ENCODE measurements at places on chromosomes 12 and 14.
A peak's percentile ranks its signal among the peaks of the same experiment; 100 is the strongest.

GRCh38 chr12:27824126-27824842 lies 44.2 kb upstream of the MANSC4 start:
- no peak for DNase-seq

- no peak for DNase-seq
These were observed 11.7 kb downstream of the BATF start for GRCh38 chr14:75533791-75534555.

GRCh38 chr14:98685725-98686124 lies 586.3 kb downstream of the BCL11B start:
- no peak for DNase-seq

GRCh38 chr14:34538871-34539406 lies 562 bp downstream of the EAPP start:
- no peak for DNase-seq

DNA sequence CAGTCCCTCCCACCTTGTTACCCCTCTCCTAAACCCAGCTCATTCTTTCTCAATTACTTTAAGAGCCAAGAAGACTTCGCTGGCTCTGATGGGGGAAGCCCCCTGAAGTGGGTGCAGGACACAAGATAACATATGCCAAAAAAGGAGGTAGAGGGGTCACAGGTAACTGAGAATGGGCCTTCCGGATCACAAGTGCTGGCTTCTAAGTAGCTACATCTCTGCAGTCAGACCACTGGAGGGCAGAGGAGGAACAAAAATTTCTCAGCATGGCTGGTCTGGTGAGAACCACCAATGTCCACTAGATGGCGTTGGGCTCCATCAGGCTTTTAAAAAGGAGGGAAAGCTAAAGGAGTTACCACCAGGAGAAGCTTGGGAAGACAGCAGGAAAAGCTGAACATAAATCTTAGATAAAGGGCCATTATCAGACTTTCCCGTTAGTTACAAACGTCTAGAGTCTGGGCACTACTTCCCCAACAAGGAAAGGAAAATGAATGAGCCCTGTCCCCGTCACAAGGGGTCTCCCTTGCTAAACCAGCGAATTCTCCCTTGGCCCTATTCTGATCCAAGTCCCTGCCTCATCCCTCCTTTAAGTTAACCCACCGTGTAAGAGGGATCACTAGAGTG lies 11.6 kb upstream of the CDH24 start:
- DNase-seq: peak; percentile 70

DNA sequence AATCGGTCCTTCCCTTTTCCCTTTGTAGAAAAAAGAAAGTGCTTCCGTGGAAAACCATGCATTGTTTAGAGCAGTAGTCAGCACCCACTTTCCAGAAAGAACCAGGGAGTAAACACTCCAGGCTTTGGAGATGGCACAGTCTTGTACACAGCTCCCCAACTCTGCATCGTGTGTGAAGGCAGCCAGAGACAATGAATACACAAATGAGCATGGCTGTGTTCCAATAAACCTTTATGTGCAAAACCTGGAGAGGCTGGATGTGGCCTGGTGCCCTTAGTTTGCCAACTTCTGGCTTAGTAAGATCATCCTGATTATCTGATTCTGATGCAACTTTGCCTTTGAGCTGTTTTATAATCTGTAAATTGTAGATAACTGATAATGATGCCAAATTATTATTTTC lies 463.4 kb upstream of the TMEM132C start:
- no peak for DNase-seq

GRCh38 chr14:101767618-101768362 lies 6.3 kb downstream of the PPP2R5C start:
- DNase-seq: no peak

DNA sequence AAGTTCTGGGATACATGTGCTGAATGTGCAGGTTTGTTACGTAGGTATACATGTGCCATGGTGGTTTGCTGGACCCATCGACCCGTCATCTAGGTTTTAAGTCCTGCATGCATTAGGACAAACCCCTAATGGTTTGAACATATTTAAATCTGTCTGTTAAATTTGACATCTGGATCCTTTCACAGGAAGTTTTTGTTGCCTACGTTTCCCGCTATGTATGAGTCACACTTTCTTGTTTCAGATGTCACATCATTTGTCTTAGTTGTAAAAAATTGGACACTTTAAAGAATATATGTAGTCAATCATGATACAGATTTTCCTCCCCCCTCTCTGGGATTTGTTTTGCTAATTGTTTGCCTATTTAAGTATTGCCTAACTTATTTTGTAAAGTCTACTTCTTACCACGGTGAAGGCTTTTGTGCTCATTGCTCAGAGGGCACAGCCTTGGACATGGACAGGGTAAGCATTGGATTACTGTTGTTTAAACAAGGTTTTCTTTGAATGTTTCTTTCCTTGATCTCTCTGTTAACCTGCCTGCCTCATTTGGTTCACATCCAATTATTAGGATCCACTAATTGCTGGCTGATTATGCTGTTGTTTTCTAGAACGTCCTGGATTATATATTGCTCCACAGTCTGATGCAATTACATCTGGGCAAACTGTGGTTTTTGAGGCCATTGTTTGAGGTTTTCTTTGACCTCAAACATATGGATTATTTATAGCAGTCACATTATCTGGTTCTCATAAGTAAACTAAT lies 1441.4 kb downstream of the AACS start:
- no peak for DNase-seq

DNA sequence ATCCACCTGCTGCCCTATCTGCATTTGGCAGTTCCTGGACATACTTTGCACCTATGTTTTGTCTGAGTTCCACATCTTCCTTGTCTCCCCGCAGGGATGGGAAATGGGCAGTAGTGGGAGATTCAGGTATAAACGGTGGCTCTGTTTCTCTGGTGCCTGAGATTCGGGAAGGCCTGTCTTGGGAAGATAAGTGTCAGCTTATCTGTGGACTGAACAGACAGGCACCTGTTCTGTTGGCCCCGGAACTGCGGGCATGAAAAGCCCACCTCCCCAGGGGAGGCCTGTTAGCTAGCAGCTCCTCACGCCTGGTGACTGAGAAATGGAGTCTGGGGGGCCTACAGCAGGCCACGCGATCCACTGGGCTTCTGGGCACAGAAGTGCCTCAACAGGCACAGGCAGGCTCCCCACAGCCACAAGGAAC lies 5.8 kb downstream of the PHB2 start:
- no peak for DNase-seq

- no peak for DNase-seq
These were observed 12.6 kb downstream of the GIT2 start for GRCh38 chr12:109983432-109984142.

DNA sequence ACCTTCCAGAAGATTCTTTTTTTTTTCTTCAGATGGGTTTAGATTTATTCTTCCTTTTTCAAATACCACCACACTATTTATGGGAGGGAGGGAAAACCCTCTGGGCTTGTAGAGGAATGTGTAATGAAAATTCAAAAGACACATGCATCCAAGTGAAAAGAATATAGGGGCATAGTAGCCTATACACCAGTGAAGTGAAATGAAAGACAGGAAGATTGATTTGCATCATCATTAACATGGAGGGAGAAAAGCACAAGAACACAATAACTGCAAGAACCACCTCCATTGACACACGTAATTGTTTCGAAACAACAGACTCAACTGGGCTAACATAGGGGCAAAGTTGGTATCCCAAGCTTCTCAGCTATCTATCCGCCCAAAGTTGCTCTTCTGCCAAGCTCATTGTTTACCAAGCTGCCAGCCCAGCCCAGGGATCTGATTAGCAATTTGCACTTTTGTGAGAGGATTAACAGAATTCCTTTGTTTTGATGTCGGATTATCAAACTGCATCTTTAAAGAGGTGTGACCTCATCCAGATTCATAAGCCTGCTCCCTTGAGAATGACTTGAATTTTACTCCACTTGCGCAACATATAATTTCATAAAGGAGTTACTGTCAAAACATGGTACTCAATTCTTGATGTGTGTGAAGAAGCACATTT lies 430.5 kb upstream of the SOX5 start:
- no peak for DNase-seq

DNA sequence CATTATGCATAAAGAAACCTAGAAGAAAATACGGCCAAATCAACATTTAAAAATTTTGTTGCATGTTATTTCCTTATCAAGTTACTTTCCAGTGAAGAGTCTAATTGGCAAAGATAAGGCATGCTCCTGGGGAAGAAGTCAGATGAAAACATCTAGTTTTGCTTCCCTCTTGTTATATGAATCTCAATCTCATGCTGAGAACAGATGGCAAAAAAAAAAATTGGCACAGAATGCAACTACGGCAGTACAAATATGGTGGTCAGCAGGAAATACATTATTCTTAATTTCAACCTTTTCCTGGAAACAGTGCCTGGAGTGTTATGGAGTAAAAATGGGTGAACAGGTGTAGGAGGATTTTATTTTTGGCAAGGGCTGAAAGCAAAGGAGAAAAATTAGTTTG lies 32.8 kb downstream of the HECTD4 start:
- no peak for DNase-seq

All from activated T-cell treated with anti-CD3 and anti-CD28 coated beads, Interleukin-2, amount 50 U/mL, for 24 hours (primary cell).